ENCODE measurements at places on chromosomes 6 and 20.

DNA sequence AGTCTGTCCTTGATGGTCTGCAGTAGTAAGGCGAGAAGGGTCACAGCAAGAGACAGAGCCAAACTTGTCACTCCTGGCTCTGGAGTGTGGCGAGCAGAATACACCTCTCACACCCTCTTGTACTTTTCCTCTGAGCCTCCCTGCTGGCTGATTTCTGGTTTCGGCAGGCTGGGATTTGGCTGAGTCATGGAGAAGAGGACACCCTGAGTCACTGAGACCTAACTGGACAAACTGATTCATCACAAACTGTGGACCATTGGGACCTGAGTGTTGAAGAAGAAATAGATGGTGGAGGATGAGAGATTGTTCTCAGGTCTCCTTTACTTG is 101.7 kb downstream of the F13A1 start:
- DNase-seq, result no peak

- no peak for DNase-seq
These were observed 83.0 kb downstream of the WDR27 start for GRCh38 chr6:169618526-169619490.

- no peak for DNase-seq
These were observed 160.2 kb upstream of the FOXA2 start for GRCh38 chr20:22744341-22745193.

- DNase-seq, result no peak
These were observed 49.6 kb upstream of the PTPRK start for GRCh38 chr6:128569732-128570679.

GRCh38 chr6:108697561-108698161 is 136.9 kb downstream of the FOXO3 start:
- DNase-seq, result no peak

- no peak for DNase-seq
These were observed 21.1 kb upstream of the FBXO9 start for GRCh38 chr6:53044071-53044470.

GRCh38 chr6:169640351-169640852 is 61.4 kb downstream of the WDR27 start:
- DNase-seq, result no peak

GRCh38 chr20:11324990-11325389 is 592.7 kb upstream of the BTBD3 start:
- no peak for DNase-seq

DNA sequence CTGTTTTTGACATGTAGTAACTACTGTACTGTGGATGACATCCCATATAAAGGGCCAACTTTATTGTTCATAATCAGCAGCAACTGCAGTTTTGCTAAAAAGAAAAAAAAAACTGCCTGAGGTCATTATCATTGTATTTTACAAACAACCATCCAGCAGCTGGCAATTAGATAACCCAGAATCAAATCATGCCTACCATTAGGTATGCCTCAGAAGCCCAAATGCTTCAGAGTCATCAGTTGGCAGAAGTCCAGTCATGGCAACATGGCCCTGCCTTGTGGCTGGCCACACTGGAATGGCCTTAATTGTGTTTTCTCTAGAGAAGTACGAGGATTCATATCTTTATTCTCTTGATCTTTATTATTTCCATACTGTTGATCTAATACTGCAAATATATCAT is 462.4 kb upstream of the NRSN1 start:
- DNase-seq, result no peak

Data from NCI-H2081 (cell line).